ENCODE measurements at places on chromosomes 4 and X. TPM values are rescaled to one million over a fixed set of nuclear protein-coding genes. Genes with fewer than 3 reads are reported as not detected.

GRCh38 chrX:1525583-1526355, 11.2 kb downstream of the P2RY8 start:
- DNase-seq, result no peak

DNA sequence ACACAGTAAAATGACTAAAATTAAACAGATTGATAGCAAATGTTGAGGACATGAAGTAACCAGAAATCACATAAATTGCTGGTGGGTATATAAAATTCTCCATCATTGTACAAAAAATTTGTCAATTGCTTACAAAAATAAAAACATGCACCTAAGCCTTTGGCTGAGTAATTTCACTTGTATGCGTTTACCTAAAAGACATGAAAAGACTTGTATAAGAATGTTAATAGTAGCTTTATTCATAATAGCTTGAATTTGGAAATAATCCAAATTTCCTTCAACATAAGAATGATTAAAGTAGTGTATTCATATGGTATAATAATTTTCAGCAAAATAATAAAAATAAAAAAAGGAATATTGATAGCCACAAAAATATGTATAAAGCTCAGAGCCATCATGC, 37.7 kb downstream of the PDHA2 start:
- no peak for DNase-seq

SOWAHB gene
- 0.11 TPM for polyA plus RNA-seq

UGT2A1 gene
- 0.61 TPM for polyA plus RNA-seq

DNA sequence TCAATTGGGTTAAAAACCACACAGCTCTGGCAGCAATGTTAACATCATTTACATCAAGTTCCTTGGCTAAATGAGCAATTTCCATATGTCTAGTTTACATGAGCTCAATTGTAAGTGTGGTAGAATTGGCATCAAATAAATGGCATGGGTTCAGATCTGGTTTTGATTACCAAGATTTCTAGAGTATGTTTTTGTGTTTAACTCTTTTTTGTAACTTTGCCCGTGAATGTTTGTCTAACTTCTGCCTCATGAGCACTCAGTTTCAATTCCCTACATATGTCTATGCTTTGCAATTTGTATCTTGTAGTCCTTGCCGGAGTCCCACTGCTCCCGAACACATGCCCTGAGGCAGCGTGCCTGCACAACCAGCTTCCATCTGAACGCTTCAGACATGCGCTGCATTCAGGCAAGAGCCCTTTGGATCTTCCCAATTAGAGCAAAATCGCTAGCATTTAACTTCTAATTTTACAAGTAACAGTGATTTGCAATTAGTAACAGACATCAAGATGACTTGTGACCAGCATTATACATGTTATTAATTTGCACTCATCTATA, 644.4 kb downstream of the TRIML1 start:
- DNase-seq, result no peak

GRCh38 chr4:76156635-76157034, 8.4 kb upstream of the NUP54 start:
- DNase-seq, result no peak

PAGE4 gene
- not detected for polyA plus RNA-seq

GLOD5 gene
- not detected for polyA plus RNA-seq

DNA sequence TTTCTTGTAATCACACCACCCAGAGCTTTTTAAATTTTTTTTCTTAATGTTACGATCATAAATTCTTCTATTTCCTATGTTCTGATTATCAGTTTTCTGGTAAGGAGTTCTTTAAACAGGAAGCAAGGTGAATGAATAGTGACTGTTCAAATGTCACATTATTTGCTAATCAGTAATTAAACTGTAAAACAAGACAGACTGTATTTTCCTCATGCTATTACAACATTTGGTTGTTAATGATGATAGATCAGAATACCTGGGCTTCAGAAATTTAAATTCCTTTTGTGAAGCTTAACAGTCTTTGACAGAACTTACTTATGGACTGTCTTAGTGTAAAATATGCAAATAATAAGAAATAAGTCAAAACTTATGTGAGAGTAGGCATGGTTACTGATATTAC, 41.4 kb downstream of the CLCN3 start:
- no peak for DNase-seq

- DNase-seq, result no peak
These were observed 580.2 kb downstream of the INPP4B start for GRCh38 chr4:142265946-142266345.

DNA sequence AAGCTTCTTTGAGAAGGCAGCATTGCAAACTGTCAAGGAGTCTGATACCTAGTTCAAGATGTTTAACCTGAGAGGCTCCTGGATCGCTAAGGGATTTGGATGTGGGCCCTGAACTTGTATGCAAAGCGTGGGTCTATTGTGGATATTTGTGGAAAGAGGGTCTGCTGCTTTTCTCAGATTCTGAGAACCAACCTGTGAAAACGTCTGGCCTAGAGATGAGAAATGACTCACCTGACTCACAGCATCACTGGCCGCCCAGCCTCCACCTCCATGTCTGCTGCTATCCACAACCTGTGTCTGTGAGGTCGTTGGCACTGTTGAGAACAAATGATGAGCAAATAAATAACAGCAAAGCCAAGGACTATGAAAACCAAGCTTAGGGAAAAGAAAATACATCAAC, 33.3 kb upstream of the PROM1 start:
- no peak for DNase-seq

RHOXF1 gene
- polyA plus RNA-seq, result 0.89 TPM

DNA sequence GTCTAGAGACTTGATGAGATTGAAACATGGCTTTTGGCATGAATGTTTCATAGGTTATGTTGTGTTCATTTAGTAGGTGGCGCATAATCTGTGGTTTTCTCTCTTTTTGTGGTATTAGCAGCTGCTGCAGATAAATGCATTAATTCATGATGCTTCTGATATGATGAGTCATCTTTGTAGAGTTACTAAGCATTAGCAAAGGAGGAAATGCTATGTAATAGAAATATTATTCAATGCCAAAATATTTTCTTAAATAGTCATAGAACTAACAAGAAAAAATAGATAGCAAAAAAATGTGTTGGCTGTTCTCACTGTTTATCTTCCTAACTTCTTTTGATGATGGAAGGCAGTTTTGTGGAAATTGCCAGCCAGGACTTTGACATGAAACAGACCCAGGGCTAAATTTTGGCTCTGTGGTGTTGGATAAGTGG, 3.6 kb downstream of the ZXDB start:
- DNase-seq, result no peak
